ENCODE measurements at places on chromosomes 4 and X.

GRCh38 chr4:15500701-15501100, 31.0 kb downstream of the CC2D2A start:
- no peak for DNase-seq

- DNase-seq = no peak
These were observed 252.3 kb upstream of the RASGEF1B start for GRCh38 chr4:81723927-81724587.

DNA sequence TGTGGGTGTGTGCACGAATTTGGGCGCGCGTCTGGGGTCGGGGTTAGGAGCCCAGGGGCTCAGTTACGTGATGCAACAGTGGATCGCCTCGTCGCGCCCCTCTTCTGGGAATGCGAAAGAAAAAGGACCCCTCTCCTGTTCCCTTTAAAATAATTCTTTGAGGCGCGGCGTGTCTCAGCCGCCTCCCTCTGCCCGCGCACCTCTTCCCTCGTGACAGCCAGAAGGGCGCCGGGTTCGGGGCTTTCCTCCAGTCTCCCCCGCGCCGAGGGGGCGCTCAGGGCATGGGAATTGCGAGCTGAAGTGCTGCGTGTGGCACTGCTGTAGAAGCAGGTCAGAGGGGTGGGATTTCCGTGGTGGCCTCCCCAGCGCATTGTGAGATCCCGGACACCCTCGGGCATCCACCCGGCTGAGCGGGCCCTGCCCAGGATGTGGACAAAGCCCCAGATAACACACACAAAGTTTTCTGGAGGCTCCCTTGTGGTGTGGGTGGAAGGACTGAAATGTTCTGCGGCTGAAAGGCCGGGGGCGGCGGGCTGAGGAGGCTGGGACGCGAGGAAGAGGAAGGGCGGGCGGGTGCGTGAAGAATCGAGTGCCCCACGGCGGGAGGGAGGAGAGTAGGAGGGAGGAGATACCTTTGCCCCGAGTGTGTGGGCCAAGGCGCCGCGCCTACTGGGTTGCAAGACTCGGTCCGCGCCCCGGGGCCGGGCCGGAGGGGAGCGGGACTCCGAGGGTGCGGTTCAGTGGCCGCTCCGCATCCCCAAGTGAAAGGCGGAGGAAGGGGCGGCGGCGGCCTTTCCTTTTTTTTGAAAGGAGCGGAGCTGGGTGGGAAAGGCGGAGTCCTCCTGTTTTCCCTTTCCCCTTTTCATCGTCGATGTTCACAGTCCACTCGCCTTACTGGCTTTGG, 752 bp downstream of the SEPTIN11 start:
- DNase-seq = no peak

- no peak for DNase-seq
These were observed 412.0 kb upstream of the NR3C2 start for GRCh38 chr4:148854203-148854602.

GRCh38 chrX:32421266-32421665, 790.1 kb downstream of the DMD start:
- no peak for DNase-seq

DNA sequence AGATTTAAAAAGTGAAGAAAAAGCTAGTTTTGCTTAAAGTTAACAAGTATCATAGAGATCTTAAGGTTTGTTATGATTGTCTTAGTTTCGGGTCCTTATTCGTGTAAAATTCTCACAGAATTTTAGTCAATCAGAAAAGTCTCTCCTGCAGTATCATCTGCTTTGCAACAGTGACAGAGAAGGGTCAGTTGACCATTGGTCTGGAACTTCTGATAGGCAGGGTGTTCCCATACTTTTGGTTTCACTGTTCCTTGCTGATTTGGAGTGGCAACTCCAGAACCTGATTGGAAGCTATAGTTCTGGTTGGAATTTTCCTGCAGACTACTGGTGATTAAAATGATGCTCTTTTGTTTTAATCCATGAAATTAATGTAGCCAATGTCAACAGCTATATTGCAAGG, 1.8 kb downstream of the IL15 start:
- DNase-seq = no peak

GRCh38 chrX:68631336-68631735, 16.1 kb upstream of the STARD8 start:
- no peak for DNase-seq

GRCh38 chr4:24169956-24170355, 280.1 kb upstream of the PPARGC1A start:
- no peak for DNase-seq

DNA sequence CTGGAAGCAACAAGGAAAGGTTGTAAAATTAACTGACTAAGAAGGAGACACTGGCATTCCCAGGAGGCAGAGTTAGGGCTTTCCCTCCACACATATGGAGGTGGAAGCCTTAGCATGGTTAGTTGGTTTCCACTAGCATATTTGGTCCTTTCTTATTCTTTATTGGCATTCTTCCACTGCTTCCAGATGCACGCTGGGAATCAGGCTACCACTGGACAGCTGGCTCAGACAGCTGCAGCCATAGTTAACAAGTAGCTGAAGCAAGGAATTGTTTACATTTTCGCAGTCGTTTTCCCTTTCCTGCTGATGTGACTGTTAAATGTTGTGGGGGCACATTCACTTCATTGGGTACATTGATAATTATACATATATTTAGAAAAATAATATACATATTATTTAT, 169.2 kb downstream of the GRIA2 start:
- DNase-seq = no peak

DNA sequence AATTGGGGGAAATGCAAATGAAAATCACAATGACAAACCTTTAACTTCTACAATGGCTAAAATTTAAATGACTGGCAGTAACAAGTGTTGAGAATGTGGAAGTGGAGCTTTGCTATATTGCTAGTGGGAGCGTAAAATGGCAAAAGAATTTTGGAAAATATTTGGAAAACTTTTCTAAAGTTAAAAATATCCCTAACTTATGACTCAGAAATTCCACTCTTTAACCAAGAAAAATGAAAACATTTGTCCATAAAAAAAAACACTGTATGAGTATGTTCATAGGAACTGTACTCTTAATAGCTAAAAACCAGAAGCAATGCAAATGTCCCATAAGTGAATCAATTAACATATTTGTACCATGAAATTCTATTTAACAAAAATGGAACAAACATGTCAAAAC, 3.6 kb downstream of the TBCK start:
- DNase-seq = no peak

- DNase-seq = no peak
These were observed 3.3 kb downstream of the GASK1B start for GRCh38 chr4:158169506-158169905.

All from Panc1 (cell line).